ENCODE measurements at places on chromosomes 2 and 18.

GRCh38 chr2:134866498-134867099 is 28.2 kb downstream of the ACMSD start:
- DNase-seq = no peak

GRCh38 chr2:67727623-67728022 is 330.5 kb downstream of the ETAA1 start:
- DNase-seq = no peak

DNA sequence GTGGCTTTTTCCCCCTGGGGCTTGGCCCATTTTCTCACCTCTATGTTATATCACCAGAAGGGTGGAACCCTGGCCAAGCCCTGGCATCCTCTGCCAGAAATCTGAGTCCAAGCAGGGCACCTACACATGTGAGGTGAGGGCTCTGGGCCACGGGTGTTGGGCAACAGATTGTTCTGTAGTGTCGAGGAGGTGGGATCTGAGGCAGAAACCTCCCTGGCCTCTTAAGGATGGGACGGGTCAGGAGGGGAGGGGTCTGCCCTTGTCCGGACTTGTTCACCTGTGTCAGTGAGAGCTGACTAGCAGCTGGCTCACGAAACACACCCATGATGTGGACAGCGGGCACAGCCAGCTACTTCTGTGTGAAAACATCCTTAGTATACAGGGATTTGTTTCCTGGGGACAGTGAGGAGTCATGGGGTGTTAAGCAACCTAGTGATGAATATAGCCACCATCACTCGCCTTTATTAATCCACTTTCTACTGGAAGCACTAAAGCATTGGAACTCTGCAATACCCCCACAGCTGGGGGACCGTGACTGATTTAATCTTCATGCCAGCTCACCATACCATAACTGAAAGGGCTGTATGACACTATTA is 35.6 kb downstream of the EPAS1 start:
- no peak for DNase-seq

DNA sequence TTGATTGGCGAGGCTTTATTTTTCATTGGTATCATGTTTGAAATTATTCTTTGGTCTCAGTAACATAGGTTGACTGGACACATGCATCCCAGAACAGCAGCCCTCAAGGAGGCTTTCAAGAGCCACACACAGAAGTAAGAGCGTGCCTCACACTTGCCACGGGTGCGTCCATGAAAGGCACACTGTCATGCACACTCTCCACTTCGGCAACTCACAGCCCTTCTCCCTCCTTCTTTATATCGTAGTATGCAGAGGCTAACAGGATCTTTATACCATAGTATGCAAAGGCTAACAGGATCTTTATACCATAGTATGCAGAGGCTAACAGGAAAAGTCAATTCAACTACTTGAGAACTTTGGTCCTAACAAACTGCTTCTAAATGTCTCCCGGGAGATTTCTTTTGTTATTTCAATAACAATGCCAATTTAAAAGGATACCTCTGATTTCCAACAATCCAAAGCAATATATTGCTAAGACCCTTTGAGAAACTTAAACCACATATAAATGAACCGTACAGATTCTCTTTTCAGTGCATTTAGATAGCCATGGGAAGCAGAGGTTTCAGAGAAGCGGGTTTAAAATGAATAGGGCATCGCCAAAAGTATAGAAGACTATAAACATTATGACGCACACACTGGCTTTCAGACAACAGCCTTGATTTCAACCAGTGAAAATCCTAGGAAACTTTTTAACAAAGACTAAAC is 26.5 kb upstream of the ZNF516 start:
- no peak for DNase-seq

- no peak for DNase-seq
Measured at GRCh38 chr2:186349508-186349907, 136.6 kb upstream of the ZC3H15 start.

DNA sequence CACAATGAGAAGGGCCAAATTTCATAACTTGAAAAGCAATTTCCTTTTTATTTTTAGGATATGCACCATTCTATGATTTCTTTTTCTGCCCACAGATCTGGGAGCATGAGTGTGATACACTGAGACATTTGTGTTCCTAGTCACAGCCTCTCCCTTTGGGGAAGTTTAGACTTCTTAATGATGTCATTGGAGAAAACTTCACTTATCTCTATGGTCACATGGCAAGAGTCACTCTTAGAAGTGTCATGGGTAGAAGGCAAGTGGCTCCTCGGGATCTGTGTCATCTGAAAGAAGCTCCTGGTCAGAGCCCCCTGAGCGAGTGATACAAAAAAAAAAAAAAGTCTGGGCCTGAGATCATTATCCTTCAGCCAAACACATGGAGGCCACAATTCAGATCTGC is 62.5 kb upstream of the LGALSL start:
- DNase-seq = no peak

GRCh38 chr2:112996635-112997034 is 8.6 kb upstream of the IL36A start:
- no peak for DNase-seq

GRCh38 chr18:5058768-5059695 is 138.0 kb downstream of the AKAIN1 start:
- peak; percentile 32 for DNase-seq

GRCh38 chr2:60091266-60091665 is 462.2 kb downstream of the BCL11A start:
- peak; percentile 40 for DNase-seq

- DNase-seq = no peak
Measured at GRCh38 chr2:177000061-177000714, 212.4 kb upstream of the HNRNPA3 start.

DNA sequence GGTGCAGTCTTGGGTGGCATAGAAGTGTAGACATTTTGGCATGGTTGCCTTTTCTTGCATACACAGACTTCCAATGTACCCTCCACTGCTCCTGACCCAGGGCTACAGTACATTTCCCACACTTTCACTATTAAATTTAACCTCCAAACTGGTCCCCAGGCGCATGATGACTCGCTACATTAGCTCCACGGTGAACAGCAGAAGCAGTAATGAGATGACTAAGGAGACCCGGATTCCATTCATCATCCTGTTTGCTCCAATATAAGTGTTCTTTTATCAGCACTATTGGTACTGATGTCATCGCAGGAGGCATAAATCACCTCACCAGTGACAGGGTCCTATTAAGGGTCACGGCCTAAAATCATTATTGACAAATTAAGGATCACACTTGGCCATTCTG is 316.5 kb downstream of the EN1 start:
- peak; percentile 47 for DNase-seq

DNA sequence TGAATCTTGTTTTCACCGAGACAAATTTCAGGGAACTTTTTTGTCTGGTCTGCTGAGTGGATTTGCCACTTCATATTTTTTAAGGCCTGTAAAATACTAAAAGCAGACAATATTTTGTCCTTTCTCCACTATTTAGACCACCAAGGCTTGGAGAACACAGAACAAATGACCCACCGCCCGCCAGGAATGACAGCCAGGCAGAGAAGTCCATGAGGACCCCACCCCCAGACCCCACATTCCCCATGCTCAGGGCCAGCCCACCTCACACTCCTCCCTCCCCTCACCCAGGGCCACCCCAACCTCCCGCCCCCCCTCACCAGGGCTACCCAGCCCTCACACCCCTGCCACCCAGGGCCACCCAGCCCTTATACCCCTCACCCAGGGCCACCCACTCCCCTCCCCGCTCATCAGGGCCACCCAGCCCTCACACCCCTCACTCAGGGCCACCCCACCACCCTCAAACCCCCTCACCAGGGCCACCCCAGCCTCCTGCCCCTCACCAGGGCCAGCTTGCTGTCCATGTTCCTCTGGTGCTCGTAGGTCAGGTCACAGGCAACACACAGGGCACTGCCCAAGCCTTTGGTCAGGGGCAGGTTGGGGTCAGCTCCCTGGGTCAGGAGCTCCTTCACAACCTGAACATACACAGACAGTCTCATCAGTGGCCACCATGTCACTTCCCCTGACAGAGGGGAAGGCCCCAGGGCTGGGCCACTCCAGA is 50.6 kb downstream of the ANKMY1 start:
- DNase-seq = no peak

GRCh38 chr2:172307800-172308199 is 119.6 kb upstream of the ITGA6 start:
- no peak for DNase-seq

- DNase-seq = no peak
Measured at GRCh38 chr2:84873350-84873749, 7.5 kb downstream of the TRABD2A start.

DNA sequence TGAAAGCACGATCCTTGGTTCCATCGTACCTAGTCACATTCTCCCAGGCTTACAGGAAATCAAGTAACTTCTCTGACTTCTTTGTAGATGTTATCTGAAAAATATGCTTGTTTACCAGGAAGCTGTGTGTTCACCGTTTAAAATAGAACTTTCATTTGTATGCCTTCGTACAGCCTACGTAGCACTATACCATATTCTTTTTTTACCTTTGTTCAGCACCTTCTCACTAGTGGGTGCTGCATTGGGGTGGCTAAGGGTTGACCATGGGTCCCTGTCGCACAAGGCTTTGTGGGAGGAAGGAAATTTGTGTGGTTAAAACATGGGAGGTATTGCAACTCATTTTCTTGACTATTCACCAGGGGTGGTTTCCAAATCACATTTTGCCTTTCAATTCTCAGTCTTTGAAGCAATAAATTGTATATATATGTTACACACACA is 16.6 kb downstream of the MALT1 start:
- DNase-seq = no peak

DNA sequence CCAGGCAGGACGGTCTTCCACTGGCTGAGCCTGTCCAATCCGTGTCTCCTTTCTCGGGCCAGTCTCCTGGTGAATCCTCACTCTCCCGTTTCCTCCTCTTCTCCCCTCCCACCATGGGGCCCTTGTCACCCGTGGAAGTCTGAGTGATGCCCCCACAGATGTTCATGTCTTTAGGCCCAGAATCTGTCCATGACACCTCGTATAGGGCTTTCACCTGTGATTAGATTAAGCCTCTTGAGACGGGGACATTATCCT is 193.5 kb downstream of the ZFP36L2 start:
- no peak for DNase-seq

GRCh38 chr2:158914066-158914465 is 54.4 kb upstream of the TANC1 start:
- no peak for DNase-seq

GRCh38 chr18:79552696-79553095 is 126.9 kb upstream of the CTDP1 start:
- no peak for DNase-seq

DNA sequence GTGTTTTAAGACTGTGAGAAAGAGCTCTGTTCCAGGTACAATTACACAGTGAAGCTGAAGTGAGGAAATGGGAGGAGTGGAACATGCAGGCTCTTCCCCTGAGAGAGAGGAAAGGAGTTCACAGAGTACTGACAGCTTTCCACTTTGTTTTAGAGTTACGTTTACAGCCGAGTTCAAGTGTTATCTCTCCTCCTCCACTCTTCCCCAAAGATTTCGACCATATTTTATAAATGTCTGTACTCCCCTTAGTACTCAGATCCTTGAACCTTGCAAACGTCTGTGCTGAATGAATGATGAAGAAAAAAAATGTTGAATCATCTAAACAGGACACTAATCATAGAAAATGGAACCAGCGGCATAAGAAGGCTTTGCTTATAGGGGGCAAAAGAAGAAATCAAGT is 121.6 kb downstream of the THADA start:
- no peak for DNase-seq

- no peak for DNase-seq
Measured at GRCh38 chr2:197090742-197091367, 164.3 kb upstream of the PGAP1 start.

DNA sequence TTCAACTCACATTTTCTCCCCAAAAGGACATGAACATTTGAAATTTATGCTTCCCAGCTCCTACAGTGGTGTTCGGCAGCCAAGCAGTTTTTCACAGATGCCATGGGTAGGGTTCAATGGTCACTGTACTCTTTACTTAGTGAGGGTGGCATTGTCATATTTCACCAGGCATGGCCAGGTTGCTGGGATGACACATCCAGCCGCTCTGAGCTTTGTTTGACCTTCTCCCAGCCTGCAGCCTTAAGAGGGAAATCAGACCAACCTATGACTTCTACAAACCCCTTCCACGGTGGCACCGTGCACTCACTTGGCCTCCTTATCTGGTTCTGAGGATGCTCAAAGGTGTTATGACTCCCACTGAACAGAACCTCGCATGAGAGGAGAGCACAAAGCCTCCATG is 108.4 kb upstream of the SH3BP4 start:
- no peak for DNase-seq

- DNase-seq = no peak
Measured at GRCh38 chr2:10335046-10335840, 32.5 kb downstream of the HPCAL1 start.

GRCh38 chr2:3505771-3506170 is 13.6 kb downstream of the ADI1 start:
- DNase-seq = no peak

DNA sequence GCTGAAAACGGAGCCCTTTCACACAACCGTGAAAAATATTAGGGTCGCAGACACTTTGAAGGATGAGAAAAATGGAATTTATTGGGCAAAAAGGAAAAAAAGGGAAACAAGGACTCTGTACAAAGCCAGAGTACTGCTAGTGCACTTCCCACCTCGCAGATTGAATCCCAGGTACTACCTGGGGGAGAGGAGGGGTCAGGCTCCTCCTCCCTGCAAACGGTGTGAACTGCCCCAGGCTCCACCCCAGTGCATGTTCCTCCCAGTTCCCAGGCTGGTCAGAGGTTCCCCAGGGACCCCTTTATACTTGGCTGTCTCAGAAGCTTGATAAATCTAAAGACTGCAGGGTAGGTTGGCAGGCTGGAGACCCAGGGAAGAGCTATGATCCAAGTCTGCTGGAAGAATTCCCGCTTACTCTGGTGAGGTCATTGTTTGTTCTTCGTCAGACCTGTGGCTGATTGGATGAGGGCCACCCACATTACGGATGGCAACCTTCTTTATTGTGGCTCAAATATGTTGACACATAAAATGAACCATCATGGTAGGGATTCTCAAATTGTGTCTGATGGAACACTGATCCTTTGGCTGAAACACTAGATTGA is 290.4 kb upstream of the POU3F3 start:
- DNase-seq = peak; percentile 56

- DNase-seq = no peak
Measured at GRCh38 chr2:124079045-124079444, 54.0 kb downstream of the CNTNAP5 start.

DNA sequence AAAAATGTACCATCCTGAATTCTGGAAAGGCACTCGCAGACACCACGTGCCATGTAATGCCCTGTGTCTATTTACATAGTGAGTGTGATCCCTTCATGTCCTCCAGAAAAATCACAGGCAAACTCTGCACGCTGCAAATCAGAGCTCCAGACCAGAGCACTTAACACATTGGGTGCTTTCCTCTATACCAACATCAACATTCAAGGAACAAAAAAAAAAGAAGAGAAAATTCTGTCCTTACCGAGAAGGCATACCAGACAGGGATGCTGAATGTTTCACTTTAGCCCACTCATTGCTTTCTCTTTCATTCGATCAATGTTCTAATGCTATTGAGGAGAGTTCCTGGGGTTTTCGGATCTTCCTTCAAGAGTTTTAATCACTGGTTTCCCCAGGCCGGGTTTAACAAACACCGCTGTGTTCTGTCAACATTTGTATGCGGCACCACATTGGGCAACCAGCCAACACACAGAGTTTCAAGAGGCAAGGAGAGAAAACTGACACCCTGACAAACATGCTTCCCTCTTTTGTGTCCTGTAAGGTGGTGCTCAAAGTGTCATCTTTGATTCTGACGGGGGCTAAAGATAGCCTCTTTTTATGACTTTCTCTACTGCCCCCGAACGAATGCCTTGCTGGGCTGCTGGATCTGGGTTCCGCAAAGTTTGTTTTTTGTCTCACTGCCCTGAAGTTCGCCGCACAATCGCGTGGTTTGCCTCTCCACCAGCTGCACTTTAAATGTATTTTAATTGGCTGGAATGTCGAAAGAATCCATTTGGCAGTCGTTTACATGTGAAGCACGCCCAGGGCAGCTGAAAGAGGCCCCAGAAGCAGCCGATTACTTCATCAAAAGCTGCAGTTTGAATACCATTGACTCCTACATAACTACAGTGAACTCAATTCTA is 106.4 kb upstream of the NCKAP5 start:
- DNase-seq = peak; percentile 47

Measured in urothelium cell line (cell line).